ENCODE measurements at places on chromosomes 3 and 15. TPM values are rescaled to one million over a fixed set of nuclear protein-coding genes. Genes with fewer than 3 reads are reported as not detected.

The GRAMD1C gene
- 4.5 TPM for total RNA-seq

The MYO5C gene
- total RNA-seq = 89.2 TPM

The TERC gene
- total RNA-seq = 4.0 TPM

The TGM5 gene
- total RNA-seq = not detected

The IL12A gene
- 0.61 TPM for total RNA-seq

The WDR93 gene
- 0.52 TPM for total RNA-seq

The IQSEC1 gene
- 38.7 TPM for total RNA-seq

The IFT80 gene
- total RNA-seq = 45.0 TPM

The ZBTB38 gene
- total RNA-seq = 84.0 TPM

The CLDN18 gene
- 66.8 TPM for total RNA-seq

The GPR176 gene
- total RNA-seq = 6.6 TPM

The UROC1 gene
- not detected for total RNA-seq

The OR5K2 gene
- not detected for total RNA-seq

The STAB1 gene
- 334 TPM for total RNA-seq

The ROPN1B gene
- 0.29 TPM for total RNA-seq

The SEC62 gene
- total RNA-seq = 146 TPM

The GRM2 gene
- 0.21 TPM for total RNA-seq

The GP5 gene
- total RNA-seq = 0.15 TPM

The TUBGCP4 gene
- 20.8 TPM for total RNA-seq

The DENND6A gene
- 21.8 TPM for total RNA-seq

The CKMT1B gene
- total RNA-seq = 3.7 TPM

The RASA2 gene
- total RNA-seq = 17.2 TPM

The CPEB1 gene
- total RNA-seq = 2.7 TPM

The DUOXA1 gene
- total RNA-seq = 135 TPM

The SKOR1 gene
- 0.12 TPM for total RNA-seq

The HRH1 gene
- 6.6 TPM for total RNA-seq

The GOLGA8J gene
- total RNA-seq = 0.26 TPM

The IQCF5 gene
- total RNA-seq = not detected

The SLC15A2 gene
- 61.7 TPM for total RNA-seq

The CLDN11 gene
- total RNA-seq = 12.4 TPM

The DPPA2 gene
- not detected for total RNA-seq

The REC114 gene
- total RNA-seq = not detected
